ENCODE measurements at places on chromosomes 16 and 17. TPM values are rescaled to one million over a fixed set of nuclear protein-coding genes. Genes with fewer than 3 reads are reported as not detected.

The LDHD gene
- 28.8 TPM for total RNA-seq

The CASKIN1 gene
- 4.3 TPM for total RNA-seq

The FBXO39 gene
- total RNA-seq = not detected

The C16orf74 gene
- total RNA-seq = 0.79 TPM

The MYL11 gene
- not detected for total RNA-seq

The KLHL10 gene
- not detected for total RNA-seq

DNA sequence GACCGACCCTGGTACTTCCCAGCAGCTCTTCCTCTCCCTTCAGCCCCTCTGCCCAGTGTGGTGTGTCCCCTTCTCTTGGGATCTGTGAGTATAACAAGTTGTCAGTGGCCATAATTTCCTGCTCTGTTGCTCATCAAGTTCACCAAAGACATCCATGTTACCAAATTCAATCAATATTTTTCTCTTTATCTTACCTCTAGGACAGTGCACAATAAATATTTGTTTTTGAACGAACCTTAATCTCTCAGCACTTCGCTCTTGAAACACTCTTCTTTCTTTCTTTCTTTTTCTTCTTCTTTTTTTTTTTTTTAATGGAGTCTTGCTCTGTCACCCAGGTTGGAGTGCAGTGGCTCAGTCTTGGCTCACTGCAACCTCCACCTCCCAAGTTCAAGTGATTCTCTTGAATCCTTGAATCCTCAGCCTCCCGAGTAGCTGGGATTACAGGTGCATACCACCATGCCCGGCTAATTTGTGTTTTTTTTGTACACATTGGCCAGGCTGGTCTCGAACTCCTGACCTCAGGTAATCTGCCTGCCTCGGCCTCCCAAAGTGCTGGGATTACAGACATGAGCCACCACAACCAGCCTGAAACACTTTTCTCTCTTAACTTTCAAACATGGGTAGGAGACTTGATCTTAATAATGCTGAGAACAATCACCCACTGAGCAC is 2.7 kb upstream of the UMOD start:
- DNase-seq = no peak

- no peak for DNase-seq
Measured at GRCh38 chr17:76542984-76543383, 3.1 kb downstream of the PRCD start.

The NXN gene
- 15.6 TPM for total RNA-seq

DNA sequence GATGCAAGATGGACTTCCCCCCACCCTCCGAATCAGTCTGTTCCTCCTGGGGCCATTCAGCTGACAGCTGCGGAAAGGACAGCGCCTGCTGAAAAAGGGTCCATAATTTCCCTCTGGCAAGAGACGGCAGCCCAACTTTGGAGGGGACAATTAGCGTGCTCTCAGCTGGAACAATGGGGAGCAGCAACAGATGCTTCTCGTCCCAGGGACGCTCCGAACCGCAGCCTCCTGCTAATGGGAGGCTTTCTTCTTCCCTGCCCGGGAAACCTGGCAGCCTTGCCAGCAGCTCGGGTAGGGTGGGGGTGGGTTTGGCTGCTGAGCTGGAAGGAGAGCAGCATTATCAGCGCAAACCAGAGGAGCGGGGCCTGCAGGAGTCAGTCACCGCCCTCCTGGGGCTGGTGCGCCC is 500.0 kb upstream of the SALL1 start:
- no peak for DNase-seq

The ZNF688 gene
- total RNA-seq = 9.6 TPM

DNA sequence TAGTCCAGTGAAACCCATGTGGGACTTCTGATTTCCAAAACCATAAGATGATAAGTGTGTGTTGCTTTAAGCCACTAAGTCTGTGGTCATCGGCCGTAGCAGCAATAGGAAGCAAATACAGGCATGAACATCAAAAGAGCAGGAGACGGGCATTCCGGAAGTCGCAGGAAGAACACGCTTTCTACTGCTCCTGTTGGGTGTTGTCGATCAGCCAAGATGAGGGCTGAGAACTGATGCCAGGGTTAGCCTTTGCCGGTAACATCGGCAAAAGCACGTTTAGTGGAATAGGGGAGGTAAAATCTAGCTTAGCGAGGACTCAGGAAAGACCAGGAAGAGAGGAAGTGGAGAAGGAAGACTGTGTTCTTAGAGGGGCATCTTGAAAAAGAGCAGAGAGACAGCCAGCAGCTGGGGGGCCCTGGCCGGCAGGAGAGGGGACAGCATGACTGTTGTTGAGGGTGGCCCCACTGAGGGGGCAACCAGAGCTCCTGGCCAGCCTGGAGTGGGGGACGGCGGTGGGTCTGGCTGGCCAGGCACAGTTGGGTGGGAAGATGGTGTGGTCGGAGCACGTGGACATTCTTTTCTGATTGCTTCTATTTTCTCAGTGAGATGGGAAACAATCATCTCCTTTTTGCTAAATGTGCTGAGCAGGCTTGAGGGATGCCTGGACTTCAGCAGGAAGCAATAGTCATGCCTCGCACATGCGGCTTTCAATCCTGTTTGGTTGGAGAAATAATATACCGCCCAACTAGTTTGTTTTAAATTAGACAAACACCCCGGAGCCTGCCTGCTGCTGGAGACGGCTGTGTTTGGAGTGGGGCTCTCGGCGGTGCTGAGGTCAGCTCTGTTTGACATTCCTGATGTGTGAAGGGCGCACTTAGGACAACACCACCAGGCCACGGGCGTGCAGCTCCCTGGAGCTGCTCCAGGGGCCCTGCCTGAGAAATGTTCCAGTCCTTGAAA is 109.9 kb downstream of the METRNL start:
- no peak for DNase-seq

DNA sequence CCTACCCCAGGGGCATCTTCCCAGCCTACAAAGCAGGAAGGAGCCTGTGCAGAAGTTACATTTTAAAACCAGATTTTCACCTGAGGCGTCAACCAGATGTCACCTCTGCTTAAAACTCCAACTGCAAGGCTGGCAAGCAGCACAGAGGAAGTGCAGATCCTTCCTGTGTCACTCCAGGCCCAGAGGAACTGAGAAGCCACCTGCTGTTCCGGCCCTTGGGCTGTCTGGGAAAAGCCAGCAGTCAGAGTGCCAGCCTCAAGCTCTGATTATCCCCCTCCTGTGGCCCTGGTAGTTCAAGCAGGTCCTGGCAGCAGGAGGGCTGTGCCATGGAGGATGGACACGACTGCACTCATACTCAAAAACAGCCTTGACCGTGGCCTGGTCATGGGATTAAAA is 10.2 kb downstream of the POLR2C start:
- DNase-seq = no peak

DNA sequence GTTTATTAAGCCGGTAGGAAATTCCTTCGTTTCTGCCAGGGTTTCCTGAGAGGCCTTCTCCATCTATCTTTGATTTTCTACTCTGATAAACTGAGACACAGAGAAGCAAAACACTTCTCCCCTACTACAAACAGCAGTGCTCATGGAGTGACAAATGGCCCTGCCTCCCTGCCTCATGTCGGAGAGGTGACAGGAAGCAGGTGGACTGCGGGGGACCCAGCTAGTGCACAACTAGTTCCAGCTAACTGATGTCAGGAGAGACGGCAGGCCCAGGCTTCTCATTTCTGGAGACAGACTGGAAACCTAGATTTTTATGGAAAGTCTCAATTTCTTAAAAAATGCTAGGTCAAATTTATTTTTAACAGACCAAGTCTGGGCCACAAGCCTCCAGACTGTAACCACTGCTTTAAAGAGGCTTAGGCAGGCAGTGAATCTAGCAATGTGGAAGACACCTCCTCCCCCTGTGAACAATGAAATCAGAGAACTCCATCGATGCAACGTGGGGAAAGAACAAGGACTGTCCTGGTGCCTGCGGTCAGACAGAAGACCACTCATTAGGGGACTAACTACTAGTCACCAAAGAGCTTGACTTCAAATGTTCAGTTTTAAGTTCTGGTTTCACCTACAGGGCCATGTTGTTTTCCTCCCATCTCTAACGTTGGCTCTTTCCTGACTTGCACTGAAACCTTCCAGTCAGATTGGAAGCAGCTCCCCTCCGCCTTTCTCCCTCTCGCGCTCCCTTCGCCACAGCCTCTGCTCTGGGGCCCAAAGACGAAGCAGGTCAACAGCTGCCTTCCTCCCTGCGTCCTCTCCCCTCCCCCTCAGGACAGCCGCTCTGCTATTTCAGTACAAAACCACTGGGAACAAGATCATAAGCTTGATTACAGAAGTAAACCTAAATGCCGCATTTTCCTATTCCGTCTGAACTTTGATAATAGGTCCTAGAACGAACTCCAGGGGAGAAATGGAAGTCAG is 17.6 kb downstream of the GTF3C1 start:
- DNase-seq = no peak

DNA sequence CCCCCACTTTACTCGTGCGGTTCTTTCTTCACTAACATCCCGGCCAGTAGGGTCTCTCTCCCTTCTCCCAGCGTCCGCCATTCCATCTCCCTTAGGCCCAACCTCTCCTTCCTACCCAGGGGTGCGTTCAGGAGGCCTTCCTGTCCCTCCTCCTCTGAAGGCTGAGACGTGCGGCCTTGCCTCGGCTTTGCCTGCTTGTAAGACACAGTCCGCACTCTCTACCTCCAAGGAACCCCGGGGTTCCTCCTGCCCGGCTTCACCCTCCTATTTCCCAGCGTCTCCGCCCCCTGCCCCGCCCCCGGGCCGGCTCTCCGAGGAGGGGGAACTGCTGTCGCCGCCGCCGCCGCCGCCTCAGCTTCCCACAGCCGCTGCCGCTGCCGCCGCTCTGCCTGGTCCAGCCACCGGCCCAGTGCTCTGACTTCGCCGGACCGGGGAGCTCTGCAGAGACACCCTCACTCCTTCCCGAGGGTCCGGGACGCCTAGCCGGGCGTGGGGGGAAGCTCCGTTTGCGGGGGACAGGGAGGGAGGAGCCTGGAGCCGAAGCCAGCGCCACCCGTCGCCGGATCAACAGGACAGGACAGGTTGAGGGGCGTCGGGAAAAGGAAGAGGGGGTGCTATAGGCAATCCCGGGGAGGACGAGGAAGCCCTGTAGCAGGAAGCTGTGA is 1.2 kb upstream of the FGF11 start:
- peak; percentile 62 for DNase-seq

The KRT25 gene
- not detected for total RNA-seq

- DNase-seq = no peak
Measured at GRCh38 chr17:58421711-58422110, 4.4 kb upstream of the RNF43 start.

Measured in right atrium auricular region (tissue), 2 donors.